ENCODE measurements at places on chromosomes 5 and 9. TPM values are rescaled to one million over a fixed set of nuclear protein-coding genes. Genes with fewer than 3 reads are reported as not detected.

The PCDHA3 gene
- total RNA-seq = 1.2 TPM

The GFRA3 gene
- total RNA-seq = not detected

The SPAG8 gene
- total RNA-seq = 0.41 TPM

The FCN1 gene
- not detected for total RNA-seq

The DMXL1 gene
- 10.1 TPM for total RNA-seq

The DMRT2 gene
- not detected for total RNA-seq

Measured in A549 treated with RU486 at 1 μM for 4 hours (cell line).